ENCODE measurements at places on chromosomes 7 and 10.

- no peak overlapping the region for H3K27ac ChIP-seq
- H3K27me3 ChIP-seq, result no peaks in the 10 kb centered on the region
- no peak for DNase-seq
- H3K4me3 ChIP-seq, result no peak overlapping the region
- peaks cover 6% of the 10 kb centered on the region for H3K36me3 ChIP-seq
Measured at GRCh38 chr7:37117292-37117691, 331.4 kb downstream of the ELMO1 start.

DNA sequence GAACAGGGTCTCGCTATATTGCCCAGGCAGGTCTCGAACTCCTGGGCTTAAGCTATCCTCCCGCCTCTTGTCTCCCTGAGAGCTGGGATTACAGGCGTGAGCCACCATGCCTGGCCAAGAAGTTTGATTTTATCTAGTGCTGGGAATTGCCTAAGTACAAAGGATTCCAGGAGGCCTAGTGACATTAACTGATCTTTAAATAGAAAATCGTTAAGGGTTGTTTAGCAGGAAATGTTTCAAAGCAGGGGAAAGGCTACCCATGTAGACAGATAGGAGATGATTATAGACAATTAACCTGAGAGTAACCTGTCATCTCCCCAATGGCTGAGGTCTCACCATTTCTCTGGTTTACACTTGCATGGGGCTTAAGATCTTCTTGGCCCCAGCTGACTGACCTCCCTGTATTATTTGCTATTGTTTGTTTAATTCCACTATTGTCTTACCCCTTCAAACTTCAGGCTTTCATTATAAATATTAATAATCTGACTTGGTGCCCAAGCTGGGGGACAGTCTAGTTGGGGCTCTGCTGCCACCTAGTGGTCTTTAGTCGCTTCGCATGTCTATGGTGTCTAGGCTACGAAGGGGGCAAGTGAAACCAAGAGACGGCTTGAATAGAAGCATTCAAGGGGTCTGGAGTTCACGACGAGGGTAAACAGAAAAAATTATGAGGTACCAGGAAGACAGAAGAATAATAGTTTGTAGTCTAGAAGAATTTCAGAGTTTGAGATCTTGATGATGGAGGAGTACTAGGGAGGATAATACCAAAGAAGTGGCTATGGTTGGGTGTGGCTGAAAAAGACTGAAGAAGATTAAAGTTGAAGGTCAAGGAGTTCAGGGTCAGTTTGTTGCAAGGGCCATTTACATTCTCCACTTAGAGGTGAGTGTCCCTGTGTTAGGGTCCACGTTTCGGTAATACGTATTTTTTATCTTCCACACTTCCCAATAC lies 40.4 kb upstream of the BPGM start:
- peaks cover 24% of the 10 kb centered on the region for H3K27me3 ChIP-seq
- no peak overlapping the region for H3K4me3 ChIP-seq
- peaks cover 11% of the 10 kb centered on the region for H3K4me1 ChIP-seq
- peak; percentile 56 for DNase-seq
- H3K27ac ChIP-seq, result no peak overlapping the region
- no peaks in the 10 kb centered on the region for H3K36me3 ChIP-seq

DNA sequence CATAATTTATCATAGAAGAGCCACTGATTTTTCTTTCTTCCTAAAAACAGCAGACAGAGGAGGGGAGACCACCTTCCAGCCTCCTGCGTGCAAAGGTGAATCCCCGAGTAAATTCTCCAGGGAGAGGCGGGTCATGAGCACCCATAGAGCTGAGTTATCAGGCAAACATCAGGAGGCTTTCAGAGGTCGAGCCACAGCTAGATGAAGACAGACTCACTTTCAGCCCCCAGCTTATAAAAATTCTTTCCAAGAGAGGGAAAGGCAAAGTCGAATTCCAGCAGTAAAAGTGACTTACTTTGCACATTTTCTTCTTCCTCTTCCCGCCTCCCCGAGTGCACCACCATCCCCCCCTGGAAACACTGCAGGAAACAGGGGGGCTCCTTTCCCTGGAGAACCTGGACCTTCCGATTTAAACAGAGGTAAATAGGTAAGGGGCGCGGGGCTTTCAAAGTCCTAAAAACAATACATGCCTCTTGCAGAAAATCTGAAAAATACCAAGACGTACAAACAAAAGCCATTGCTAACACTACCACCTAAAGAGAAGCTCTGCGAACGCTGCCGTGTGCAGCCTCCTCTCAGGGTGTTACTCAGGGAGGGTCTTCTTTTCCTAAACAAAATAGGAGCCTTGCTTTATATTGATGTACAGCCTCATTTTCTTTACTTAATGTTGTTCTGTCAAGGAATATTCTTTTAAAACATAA lies 163.8 kb downstream of the SVIL start:
- H3K27me3 ChIP-seq, result no peaks in the 10 kb centered on the region
- DNase-seq, result no peak
- peaks cover 28% of the 10 kb centered on the region for H3K36me3 ChIP-seq
- no peaks in the 10 kb centered on the region for H3K4me1 ChIP-seq
- peak overlapping the region; percentile 19 for H3K27ac ChIP-seq

GRCh38 chr10:5665373-5666007 lies 905 bp downstream of the ASB13 start:
- peaks cover 8% of the 10 kb centered on the region for H3K27me3 ChIP-seq
- H3K36me3 ChIP-seq, result no peaks in the 10 kb centered on the region
- H3K27ac ChIP-seq, result no peak overlapping the region
- DNase-seq, result no peak
- H3K4me3 ChIP-seq, result peak overlapping the region; percentile 66

DNA sequence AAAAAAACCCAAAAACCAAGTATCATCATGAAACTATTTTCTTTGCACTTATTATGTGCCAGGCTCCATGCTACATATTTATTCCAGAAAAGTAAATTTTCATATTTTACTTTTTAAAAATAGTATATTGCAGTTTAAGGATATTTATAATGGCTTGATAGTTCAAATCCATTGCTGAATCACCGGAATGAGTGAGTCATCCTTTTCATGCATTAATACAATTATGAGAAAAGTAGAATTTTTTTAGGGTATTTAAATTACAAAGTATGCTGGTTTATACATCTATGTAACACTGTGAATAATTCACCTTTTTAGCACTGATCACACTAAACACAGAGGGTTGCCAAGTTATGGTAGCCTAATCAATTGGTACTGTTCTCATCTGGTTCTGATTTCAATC lies 54.3 kb downstream of the SLC16A9 start:
- DNase-seq, result no peak
- no peak overlapping the region for H3K4me3 ChIP-seq
- H3K36me3 ChIP-seq, result peaks cover 25% of the 10 kb centered on the region
- H3K27ac ChIP-seq, result no peak overlapping the region
- H3K4me1 ChIP-seq, result no peaks in the 10 kb centered on the region

All from neural crest cell (in vitro differentiated cells).